ENCODE measurements at places on chromosomes 4 and X.

DNA sequence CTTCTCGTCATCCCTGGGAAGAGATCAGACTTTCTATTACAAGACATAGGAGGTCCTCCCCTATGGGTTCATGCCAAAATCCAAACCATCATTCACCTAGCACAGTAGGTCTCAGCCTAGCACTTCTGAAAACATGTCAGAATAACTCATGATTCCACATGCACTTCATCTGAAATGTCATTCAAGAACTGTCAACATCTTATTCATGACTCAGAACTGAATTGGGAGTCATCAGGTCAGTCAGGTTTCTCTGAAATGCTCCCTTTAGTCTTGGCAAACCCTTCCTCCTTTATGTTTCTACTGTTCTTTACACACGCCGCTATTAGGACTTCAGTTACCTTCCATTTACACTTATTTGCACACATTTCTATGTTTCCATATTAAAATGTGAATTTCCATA is 67.2 kb downstream of the ANTXR2 start:
- no peak for DNase-seq

DNA sequence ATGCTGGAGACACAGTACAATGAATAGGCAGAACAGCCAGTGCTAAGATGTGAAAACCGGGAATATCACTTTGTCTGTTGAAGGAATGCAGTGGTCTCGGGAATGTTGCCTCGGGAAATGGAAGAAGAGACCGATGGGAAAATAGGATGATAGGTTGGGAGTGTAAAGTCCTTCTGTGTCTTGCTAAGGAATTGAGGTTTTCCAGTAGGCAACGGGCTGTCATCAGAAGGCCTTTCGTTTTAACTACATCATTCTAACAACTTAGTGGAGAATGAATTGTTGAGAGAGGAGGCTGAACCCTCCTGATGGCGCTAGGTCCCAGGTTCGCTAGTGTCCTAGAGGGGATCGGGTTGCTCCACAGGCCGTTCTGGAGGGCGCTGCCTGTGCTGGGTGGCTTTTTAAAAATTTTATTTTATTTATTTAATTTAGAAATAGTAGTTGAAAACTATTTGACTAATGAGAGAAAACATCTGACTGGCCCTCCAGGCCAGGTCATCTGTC is 730 bp downstream of the VBP1 start:
- no peak for DNase-seq

GRCh38 chr4:172721659-172722058 is 447.0 kb upstream of the GALNT7 start:
- DNase-seq = no peak

- no peak for DNase-seq
Observed at GRCh38 chrX:13754765-13755164, 20.2 kb downstream of the OFD1 start.

DNA sequence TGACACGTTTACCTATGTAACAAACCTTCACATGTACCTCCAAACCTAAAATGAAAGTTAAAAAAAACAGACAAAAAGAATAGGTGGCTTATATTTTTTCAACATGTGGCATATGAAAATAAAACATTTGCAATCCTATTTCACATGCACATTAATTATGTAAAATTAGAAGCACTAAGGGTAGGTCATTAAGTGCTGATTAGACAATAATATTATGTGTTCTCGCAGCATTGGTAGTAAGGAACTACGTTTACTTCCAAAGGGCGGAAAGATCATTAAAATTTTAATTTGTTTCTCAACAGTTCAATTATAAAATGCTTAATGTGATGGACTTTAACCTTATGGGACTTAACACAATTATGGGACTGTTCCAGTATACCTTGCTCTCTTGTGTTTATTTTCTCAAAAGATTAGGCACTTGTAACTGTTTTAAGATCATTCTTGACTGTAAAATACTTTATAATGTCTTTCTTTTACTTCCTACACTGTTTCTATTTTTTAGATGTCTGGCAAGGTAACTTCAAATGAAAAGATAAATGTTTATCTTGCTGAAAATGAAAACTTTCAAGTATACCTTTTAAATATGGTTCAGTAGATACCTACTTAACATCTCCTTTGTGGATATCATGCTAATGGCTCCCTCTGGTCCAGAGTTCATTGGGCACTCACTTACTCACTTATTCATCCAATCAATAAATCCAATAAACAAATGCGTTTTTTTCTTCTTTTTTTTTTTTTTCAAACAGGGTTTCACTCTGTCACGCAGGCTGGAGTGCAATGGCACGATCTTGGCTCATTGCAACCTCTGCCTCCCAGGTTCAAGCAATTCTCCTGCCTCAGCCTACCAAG is 202.0 kb downstream of the ARAP2 start:
- no peak for DNase-seq
